ENCODE measurements at places on chromosomes 2 and 18.

DNA sequence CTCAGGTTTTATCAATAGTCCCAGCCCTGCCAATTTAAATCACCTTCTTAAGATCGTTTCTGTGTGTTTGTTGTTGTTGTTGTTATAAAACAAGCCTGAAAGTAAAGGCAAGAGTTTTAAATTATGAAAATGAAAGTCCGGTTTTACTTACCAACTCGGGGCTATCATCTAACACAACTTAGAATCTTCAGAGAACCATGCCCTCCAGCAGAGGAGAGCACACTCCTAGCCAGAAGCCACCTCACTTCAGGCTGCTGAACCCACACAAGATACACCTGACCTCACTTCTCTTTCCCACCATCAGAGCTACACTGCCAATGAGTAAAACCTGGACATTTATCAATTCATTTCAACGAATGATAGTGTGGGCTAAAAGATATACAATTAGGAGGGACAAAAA lies 335.2 kb downstream of the IRS1 start:
- DNase-seq, result no peak

- no peak for DNase-seq
These were observed 7.0 kb upstream of the TTL start for GRCh38 chr2:112474844-112475486.

DNA sequence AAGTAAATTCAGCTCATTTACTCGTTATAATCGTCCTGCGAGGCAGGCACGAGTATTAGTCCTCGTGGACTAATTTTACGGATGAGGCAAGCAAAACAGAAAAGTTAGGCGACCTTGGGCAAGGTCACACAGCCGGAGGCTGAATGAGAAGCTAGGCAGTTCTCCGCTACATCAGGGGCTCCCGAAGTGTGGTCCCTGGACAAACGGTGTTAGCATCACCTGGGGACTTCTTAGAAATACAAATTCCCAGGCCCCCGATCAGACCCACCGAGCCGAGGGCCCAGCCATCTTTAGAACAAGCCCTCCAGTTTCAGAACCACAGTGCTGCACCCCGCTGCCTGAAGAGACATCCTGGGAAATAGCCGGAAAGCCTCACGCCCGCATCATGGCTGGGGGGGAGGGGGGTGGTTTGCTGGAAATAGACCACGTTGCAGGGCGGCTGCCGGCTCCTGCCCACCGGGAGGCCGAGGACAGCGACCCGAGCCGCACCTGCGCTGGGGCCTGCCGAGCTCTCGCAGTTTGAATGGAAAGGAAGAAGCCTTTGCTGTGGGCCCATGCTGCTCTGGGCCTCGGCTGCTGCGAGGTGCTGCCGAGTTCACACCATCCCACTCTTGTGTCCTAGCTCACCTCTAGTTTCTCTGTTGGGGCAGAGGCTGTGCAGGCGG lies 72.2 kb downstream of the TFCP2L1 start:
- no peak for DNase-seq

- peak; percentile 5 for DNase-seq
These were observed 819.4 kb downstream of the LRP1B start for GRCh38 chr2:141311430-141311829.

DNA sequence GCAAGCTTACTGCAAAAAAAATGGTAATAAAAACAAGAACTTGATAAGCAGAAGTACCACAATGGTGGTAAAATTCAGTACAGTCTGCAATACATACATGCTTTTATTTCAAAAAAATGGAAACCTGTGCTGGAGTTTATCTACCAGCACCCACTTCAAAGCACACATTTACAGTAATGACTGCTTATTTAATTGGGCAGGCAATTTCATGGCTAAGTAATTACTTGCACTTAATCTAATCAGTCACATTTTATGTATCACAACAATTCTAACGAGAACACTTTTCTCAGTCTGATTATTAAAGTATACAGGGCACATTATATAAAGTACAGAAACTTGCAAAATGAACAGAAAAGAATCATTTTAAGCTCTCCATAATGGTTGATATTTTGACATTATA lies 5.2 kb downstream of the APCDD1 start:
- DNase-seq, result no peak

- no peak for DNase-seq
These were observed 13.8 kb upstream of the CTLA4 start for GRCh38 chr2:203853722-203854121.

DNA sequence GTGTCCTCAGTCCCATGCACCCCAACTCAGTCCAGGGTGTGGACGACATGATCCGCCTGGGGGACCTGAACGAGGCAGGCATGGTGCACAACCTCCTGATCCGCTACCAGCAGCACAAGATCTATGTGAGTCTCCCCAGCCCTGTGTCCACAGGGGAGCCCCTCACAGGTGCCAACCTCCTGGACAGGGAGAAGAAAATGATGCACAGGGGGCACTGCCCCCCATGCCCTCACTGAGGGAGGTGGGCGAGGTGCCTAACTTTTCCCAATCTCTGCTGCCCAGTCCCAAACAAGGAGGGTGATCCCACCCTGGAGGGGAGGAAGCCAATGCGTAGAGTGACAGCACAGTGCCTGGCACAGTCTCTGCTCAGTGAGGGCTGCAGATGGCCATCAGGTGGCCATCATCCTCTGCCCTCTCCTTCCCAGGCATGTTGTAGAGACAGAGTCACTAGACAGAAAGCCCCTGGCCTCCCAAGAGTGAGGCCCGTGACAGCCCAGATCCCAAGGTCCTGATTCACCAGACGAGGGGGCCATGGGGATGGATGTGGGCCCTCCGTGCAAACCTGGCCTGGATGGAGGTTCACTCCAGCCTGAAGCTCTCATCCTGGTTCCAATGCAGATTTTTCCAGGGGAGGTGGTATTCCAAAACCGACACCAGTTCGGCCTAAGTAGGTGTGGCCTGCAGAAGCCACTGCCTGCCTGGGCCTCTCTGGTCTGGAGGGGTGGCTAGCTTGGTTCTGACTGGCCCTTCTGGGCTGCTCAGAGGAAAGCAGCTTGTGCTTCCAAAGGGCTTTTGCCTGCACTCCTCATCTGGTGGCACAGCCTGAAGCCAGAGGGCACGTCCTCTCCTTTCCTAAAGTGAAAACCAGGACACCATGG lies 30.0 kb downstream of the MYO7B start:
- no peak for DNase-seq

GRCh38 chr2:225495706-225496105 lies 96.2 kb downstream of the NYAP2 start:
- no peak for DNase-seq

- no peak for DNase-seq
These were observed 335.2 kb downstream of the LPIN1 start for GRCh38 chr2:12081481-12082210.

DNA sequence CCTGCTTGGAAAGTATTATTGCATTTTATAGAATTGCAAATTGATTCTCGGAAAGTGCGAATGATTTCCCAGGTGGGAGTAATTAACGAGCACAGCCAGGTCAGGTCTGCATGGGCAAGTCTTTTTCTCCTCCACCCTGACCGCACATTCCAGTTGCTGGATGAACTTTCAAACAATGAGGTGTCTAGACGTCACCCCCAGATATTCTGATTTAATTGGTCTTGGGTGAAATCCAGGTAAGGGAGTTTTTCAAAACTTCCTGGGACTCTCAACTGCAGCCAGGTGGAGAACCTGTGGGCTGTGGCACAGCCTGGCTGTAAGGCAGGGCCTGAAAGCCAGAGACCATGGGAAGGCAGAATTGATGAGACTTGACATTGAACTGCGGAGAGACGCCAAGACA lies 15.9 kb upstream of the RNF152 start:
- no peak for DNase-seq

GRCh38 chr2:134262684-134263083 lies 8.8 kb downstream of the MGAT5 start:
- DNase-seq, result no peak

DNA sequence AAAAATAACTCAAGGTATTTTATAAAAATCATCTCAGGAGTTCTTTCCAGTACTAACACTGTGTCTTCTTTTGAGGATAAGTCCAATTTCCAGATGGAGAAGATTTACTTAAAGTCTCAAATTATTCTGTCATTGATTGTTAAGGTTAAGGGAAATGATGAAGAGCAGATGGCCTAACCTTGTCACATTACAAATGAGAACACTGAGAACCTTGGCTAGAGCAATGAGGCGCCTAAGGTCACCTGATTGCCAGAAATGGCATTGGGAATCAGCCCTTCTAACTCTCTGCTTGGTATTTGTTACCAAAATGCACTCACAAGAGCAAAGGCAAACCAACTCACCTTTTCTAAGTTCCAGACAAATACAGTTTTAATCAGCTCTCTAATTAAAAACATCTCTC lies 835.1 kb downstream of the RNF144A start:
- DNase-seq, result no peak

DNA sequence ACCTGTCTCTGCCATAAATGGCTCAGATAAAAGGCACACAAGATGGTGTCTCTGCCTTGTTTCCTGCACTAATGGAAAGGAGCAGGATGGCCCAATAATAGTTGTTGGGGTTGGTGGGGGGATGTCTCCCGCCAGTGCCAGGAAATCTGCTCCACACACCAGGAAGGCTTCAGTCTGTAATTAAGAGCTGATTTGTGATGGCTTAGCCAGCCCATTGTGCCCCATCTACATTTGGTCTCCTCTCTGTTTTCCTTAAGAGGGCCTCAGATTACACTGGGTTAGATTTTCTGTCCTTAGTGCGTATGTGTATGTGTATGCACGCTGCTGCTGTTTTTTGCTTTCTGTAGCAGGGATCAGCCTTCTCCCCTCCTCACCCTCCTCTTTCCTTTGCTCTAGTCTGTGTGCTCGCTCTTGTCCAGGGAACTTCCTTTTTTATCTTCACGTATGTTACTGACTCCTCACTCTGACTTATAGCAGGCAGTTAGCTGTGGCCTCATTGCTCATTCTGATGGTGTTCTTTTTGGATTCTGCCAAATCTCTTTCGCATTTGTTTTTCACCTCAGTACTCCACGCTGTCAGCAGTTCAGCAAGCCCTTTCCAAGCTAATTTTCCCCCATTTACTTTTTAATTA lies 33.4 kb upstream of the MGAT5 start:
- no peak for DNase-seq

- no peak for DNase-seq
These were observed 1321.2 kb downstream of the DPP10 start for GRCh38 chr2:115763601-115764000.

DNA sequence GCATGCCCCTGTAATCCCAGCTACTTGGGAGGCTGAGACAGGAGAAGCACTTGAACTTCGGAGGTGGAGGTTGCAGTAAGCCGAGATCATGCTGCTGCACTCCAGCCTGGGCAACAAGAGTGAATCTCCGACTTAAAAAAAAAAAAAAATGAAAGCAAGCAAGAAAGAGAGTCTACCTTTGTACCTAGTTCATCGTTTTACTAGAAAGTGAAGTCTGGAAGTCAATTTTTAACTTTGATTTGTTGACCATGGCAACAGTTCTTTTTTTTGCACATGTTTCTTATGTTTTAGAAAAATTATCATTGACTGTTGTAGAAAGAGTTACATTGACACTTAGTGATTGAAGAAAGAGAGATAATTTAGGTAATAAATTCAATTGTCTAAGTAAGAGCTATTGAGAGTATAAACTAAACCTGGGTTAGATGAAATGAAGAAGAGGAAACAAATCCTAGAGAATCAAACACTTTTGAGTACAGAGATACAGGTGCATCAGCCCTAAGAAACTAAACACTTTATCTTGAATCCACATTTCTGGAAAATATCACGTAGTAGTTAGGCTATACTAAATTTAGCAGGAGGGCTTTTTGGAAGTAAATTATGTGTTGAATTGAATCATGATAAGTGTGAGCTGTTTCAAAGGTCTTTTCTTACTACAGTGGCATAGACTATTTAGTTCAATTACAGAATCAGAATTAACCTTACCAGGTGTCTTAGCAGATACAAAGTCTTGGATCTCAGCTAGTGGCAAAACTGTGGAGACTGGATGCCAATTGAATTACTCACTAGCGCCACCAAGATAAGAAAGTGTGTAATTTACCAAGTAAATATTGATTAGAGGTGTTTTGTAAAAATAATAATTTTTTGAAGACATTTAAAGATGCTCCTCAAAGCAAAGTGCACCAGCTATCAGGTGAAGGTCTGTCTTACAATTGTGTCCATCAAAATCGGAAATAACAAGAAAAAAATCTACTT lies 303.4 kb upstream of the NRXN1 start:
- DNase-seq, result no peak

DNA sequence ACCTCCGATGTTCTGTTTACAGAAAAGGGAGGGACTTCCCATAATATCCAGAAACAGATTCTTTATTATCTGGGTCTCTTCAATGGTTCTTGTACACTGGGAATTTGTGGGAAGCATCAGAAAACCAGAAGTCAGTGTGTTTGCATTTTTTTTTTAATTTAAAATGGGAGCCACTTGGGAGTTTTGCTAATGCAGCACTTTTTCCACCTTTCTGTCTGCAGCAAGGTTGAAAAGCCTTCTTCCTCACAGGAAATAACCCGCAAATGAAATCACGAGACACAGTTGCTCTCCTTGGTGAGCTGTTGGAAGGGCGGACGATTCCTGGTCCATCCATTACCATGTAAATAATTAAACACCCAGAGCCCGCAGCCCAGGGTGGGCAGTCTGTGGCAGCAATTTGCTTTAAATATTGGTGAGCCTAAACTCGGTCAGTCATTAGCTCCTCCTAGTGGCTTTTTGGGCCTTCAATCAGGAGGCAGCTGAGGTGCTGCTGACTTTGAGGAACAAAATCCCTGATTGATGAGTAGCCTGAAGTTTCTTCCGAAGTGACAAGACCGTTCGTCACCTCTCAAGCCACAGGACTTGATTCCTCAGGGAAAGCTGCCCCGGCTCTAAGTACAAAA lies 471.5 kb downstream of the EPHA4 start:
- DNase-seq, result no peak

DNA sequence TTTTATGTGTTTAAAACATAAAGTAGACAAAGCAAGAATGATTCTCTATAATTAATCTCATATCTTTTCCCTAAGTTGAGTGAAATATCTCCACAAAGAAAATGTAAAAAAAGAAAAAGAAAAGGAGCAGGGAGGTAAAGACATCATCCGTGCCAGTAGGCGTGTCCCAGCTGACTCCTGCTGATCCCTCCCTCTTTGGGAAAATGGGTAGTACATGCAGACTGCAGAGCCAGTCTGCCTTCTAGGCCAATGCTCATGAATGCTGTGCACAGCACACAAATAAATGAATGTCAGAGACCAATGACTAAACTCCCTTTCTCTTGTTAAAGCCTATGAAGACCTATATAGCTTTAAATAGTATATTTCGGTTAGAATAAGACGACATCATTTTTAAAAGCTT lies 64.7 kb downstream of the RAPH1 start:
- DNase-seq, result no peak

- no peak for DNase-seq
These were observed 10.0 kb downstream of the FHOD3 start for GRCh38 chr18:36307513-36307912.

Measured in KBM-7 (cell line).